GM12891 (cell line): ENCODE measurements at places on chromosomes 11 and 22.

GRCh38 chr11:75603791-75604736, 42.0 kb downstream of the SERPINH1 start:
- DNase-seq = no peak

DNA sequence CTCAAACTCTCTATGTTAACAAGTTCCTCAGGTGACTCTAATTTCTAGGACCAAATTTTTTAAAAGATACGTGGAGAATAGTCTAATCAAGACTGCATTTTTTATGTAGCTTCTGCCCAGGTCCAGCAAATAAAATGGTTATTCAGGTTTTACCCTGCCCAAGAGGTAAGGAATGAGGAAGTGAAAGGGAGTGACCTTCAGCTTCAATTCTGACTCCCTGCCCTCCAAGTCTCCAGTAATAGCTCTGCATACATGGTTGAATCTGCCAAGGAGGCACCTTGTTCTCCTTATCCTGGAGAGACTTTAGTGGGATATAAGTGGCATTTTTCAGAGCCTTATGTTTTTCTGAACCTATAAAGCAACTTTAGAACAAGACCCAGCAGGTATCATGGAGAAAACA, 15.5 kb downstream of the MUC15 start:
- DNase-seq = no peak

- DNase-seq = no peak
Measured at GRCh38 chr11:69986440-69986787, 91.7 kb upstream of the ANO1 start.

GRCh38 chr11:84950569-84951270, 676.4 kb downstream of the DLG2 start:
- DNase-seq = no peak

DNA sequence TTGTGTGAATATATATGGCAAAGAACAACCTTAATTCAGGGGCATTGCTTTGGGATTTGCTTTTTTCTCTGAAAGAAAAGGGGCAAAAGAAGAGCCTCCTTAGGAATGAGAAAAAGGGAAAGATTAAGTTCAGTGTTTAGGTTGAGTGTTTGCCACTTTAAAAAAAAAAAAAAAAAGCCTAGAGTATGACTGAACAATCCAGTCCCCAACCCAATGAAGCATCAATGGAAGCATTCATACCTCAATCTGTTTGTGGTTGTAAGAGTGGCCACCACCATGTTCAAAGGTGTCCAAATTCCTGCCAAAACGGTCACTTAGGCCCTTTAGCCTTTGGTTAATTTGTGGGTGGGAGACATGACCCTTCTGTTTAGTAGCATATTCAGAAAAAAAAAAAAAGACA, 260.6 kb downstream of the SOX6 start:
- no peak for DNase-seq

- no peak for DNase-seq
Measured at GRCh38 chr22:48313175-48313830, 1514.4 kb downstream of the BRD1 start.

DNA sequence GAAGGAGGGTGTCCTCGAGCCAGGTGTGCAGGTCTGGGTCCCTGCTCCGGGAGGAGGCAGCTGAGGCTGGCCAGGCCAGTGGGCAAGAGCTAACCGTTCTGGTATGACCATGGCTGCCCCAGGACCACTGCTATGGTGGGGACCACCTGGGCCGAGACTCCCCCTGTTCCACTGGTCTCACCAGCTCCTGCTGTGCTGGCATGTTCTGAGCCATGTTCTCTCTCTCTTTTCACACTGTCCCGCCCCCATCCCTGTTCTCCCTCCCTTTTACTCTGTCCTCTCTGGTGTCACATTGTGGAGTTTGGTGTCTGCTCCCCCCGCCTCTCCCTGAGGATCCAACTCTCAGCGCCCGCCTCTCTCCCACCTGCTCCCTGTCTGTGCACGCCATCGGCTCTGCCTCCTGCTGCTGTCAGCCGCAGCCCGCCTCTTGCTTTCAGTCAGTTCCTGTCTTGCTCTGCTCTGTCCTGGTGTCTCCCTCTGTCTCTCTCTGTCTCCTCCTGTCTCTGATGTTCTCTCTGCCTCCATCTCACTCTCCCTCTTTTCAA, 66.4 kb downstream of the LRRC32 start:
- DNase-seq = no peak

DNA sequence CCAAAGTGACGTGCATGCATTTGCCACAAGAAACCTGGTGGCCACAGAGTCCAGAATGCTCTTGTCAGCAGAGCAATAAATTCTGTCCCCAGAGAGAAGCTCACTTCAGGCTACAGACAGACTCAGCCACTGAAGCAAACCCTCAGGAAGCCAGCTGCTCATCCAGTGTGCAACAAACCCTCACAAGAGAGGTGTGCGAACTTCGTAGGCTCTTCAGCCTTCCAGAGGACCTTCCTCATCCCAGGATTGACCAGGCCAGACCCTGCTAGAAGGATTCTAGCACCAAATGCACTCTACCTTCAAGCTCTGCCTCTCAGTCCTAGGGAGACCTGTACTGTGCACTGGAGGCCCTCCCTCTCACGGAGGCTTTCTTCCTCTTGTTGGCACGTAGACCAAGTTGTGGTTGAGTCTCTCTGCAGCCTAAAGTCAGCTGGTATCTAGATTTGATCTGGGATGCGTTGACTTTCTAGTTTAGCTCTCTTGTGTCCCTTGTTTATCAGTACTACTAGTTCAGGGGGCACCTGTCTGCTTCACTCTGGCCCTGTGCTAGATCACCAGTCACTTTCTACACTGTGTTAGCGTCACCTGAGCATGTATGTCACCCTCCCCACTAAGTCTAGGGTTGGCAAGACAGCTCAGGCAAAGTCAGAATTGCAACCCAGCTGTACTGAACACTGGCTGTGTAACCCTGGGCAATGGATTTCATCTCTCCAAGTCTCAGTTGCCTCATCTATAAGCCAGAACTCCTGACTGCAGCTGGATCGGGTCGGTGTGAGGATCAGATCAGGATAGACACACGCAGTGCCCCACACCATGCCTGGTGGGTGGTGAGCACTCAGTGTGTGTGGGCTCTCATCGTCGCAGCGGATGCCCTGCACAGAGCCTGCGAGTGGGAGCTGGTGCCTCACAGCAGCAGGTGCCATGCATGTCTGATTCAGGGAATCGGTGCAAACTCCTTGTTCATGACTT, 22.1 kb upstream of the TMPRSS13 start:
- no peak for DNase-seq

DNA sequence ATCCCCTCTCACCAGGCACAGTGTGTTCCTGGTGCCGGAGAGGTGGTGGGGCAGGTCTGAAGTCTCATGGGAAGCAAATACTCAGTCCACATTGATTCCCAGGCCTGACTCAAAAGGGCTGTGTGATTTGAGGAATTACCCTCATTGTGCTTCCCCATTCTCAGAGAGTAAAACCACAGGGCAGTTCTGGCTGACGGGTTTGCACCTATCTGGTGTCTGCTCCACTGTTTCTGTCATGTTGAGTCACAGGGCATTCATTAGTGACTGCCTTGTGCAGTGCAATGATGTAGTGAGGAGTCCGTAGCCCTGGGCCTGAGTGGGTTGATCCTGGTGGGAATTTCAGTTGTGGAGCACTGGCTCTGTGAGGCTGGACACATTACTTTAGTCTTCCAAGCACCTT, 85.2 kb upstream of the ARHGAP20 start:
- DNase-seq = peak; percentile 3

DNA sequence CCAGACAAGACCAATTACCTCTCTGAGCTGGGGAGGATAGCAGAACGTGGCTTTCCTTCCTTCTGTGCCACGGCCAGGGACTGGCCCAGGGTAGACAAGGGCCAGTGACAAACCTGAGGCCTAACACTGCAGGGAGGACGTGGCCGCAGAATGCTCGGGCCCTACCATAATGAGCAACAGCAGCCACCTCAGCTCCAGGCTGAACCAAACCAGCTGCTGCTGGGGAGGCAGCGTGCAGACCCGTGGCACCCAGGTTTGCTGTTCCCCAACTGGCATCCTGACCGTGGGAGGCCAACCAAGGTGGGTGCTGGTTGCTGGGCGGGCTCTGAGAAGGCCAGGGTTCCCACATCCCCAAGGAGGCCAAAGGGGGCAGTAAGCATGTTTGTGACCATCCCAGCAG, 83.0 kb downstream of the MORC2 start:
- no peak for DNase-seq

DNA sequence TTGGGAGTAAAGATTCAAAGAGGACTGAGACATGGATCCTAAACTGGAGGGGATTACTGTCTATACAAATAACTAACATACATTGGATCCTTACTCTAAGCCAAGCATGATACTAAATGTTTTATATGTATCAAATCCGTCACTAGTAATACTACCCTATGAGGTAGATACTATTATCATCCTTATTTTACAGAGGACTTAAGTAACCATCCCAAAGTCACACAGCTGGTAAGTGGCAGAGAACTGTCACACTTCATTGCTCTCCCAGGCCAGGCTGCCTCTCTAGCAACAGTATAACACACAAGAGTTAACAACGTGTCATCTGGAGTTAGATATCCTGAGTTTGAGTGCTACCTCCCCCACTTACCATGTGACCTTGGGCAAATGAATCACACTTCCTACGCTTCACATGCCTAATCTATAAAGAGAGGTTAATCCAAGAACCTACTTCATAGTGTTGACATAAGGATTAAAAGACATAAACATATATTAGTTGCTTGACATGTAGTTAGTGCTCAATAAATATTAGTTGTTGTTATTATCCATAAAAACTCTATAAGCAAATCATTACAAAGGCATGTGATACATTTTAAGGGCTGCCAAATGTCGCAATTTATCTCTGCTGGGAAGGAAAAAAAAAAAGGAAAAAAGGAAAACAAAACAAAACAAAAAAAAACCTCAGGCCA, 33.8 kb upstream of the SPON1 start:
- DNase-seq = no peak

GRCh38 chr11:132134322-132134721, 763.9 kb downstream of the NTM start:
- no peak for DNase-seq

- no peak for DNase-seq
Measured at GRCh38 chr11:31871310-31872075, 60.4 kb upstream of the PAX6 start.

- no peak for DNase-seq
Measured at GRCh38 chr11:36186340-36187175, 102.7 kb downstream of the COMMD9 start.

GRCh38 chr11:35650467-35650866, 12.1 kb upstream of the TRIM44 start:
- DNase-seq = no peak

- DNase-seq = no peak
Measured at GRCh38 chr11:4511282-4512245, 29.1 kb downstream of the OR52K1 start.

GRCh38 chr22:27312966-27313855, 488.3 kb downstream of the MN1 start:
- DNase-seq = no peak

DNA sequence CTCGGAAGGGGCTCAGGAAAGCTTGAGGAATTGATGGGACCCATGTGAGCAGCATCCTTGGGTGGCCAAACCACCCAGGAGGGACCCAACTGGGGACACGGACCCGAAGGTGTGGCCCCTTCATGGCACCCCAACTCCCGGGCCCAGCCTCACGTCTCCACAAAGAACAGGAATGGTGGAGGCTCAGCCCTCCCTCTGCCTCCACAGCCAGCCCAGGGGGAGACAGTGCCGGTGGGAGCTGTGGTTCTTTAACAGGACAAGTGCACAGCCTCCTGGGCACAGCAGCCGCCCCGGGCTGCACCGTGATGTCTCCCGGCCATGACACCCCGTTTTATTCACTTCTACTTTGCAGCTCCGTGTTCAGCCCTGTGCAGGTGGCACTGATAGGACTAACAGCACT, 587.2 kb downstream of the BRD1 start:
- no peak for DNase-seq

DNA sequence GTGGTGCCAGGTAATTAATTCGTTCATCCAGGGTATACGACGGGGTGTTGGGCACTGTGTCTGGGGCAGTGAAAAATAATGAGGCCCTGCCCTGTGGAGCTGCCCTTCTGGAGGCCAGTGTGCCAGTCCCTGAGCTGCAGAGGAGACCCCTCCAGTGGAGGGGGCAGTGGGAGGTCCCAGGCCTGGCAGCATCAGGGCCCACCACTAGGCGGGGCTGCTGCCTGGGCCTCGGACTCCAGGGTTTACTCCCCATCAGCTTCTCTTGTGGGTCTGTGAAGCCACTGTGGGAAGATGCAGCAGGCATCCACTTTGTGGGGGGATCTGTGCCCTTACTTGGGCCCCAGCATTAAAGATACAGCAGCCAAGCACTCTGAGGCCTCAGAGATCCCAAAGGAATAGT, 17.4 kb upstream of the TMPRSS6 start:
- no peak for DNase-seq

GRCh38 chr11:41309716-41310115, 149.7 kb downstream of the LRRC4C start:
- DNase-seq = no peak

DNA sequence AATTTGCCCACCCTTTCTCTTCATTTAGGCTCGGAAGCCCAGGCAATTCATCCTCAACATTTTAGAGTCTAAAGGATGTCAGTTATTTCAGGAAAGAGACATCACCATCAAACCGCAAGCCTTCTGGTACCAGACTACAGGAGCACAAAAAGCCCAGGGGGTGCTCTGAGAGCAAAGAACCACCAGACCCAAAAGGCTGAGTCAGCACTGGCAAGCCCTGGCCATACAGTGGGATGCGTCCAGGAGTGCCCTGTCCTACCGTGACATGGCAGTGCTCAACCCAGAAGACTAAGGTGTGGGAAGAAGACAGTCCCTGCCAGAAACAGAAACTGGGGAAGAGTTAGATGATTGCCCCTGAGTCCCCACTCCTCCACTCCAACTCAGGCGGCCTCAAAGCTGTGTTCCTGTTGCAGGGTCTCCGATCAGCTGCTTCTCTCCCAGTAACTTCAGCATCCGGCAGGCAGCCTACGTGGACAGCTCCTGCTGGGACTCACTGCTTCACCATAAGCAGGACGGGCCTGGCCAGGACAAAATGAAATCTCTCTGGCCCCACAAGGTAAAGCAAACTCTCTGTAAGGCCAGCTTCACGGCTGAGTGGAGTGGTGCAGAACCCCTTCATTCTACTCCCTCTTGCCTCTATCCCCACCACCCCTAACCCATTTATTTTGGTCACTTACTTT, 1.5 kb downstream of the PANX3 start:
- no peak for DNase-seq

DNA sequence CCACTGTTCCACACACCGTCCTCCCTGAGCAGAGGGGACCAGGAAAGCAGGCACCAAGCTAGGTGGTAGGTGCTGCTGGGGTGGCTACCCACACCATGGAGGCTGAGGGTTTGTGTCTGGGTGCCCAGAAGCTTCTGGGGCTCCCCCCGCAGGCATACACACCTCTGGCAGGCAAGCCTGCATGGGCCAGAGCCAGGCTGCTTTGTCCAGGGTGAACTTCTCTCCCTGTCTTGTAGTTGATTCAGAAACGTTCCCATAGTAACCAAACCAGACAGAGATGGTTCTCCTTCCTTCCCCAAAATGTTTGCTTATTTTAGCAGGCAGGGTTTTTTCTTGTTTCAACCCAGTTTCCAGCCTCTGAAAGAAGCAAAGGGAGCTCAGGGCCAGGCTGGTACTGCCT, 40.9 kb upstream of the SUSD2 start:
- no peak for DNase-seq
